Caco-2 (cell line): ENCODE measurements at places on chromosomes 7 and 10. TPM values are rescaled to one million over a fixed set of nuclear protein-coding genes. Genes with fewer than 3 reads are reported as not detected.

GRCh38 chr10:106655636-106656035 lies 508.9 kb downstream of the SORCS1 start:
- H3K4me3 ChIP-seq: no peak overlapping the region
- DNase-seq: no peak
- no peak overlapping the region for H3K27ac ChIP-seq
- H3K27me3 ChIP-seq: no peaks in the 10 kb centered on the region
- H3K4me1 ChIP-seq: no peaks in the 10 kb centered on the region
- no peaks in the 10 kb centered on the region for H3K36me3 ChIP-seq

Gene PLXNA4
- total RNA-seq: 0.43 and 0.58 TPM in 2 replicates

Gene ZNF365
- not detected in 2 replicates for total RNA-seq

Gene DGKB
- total RNA-seq: 0.39 TPM in 1 of 2 replicates, not detected in the other

- no peaks in the 10 kb centered on the region for H3K4me1 ChIP-seq
- H3K36me3 ChIP-seq: peaks cover 2% of the 10 kb centered on the region
- H3K4me3 ChIP-seq: no peak overlapping the region
- no peak for DNase-seq
- no peak overlapping the region for H3K27ac ChIP-seq
These were observed 31.3 kb downstream of the CACUL1 start for GRCh38 chr10:118723466-118723865.
